Bladder microvascular endothelial cell (primary cell): ENCODE measurements at places on chromosomes 6 and 20. TPM values are rescaled to one million over a fixed set of nuclear protein-coding genes. Genes with fewer than 3 reads are reported as not detected.

MUCL3 gene
- not detected in 2 replicates for total RNA-seq

RAMACL gene
- total RNA-seq: 1.8 and 13.3 TPM in 2 replicates

MEI4 gene
- total RNA-seq: under 0.01 TPM in 1 of 2 replicates, not detected in the other

KHDC1L gene
- not detected in 2 replicates for total RNA-seq

IFT52 gene
- total RNA-seq: 25.6 and 29.0 TPM in 2 replicates

WTAP gene
- 77.5 and 97.7 TPM in 2 replicates for total RNA-seq

C20orf144 gene
- total RNA-seq: under 0.01 TPM in 1 of 2 replicates, not detected in the other

TUBB2B gene
- 3.4 and 8.1 TPM in 2 replicates for total RNA-seq

CAGE1 gene
- total RNA-seq: under 0.01 and 0.06 TPM in 2 replicates

TFAP2D gene
- not detected in 2 replicates for total RNA-seq

PPIL1 gene
- 16.2 and 24.6 TPM in 2 replicates for total RNA-seq

KIF25 gene
- total RNA-seq: 0.19 and 0.49 TPM in 2 replicates

FAM209B gene
- total RNA-seq: not detected in 2 replicates

TRIM40 gene
- total RNA-seq: not detected in 2 replicates

FIG4 gene
- total RNA-seq: 9.2 and 15.2 TPM in 2 replicates
